ENCODE measurements at places on chromosomes 16 and 17.

GRCh38 chr16:967546-968295 lies 3.1 kb downstream of the LMF1 start:
- no peak for DNase-seq

- DNase-seq, result no peak
Measured at GRCh38 chr17:64617125-64617780, 44.9 kb downstream of the SMURF2 start.

DNA sequence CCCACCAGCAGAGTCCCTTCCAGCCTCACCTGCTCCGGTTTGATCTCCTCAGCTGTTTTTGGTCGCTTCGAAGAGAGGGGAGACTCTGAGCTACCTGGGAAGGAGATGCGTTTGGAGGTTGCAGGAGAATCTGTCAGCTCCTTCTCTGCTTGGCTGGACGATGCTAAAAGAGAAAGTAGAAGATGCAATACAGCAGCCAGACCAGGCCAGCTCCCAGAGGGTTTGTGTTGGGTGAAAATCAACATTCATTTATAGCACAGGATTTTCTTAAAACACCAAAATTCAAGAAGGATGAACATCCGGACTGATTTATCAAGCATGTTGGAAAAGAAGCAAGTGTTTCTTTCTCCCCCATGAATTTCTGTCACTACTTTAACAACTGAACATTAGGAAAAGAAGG lies 236.1 kb downstream of the ZFHX3 start:
- DNase-seq, result no peak

GRCh38 chr17:49645654-49646053 lies 32.2 kb downstream of the SPOP start:
- no peak for DNase-seq

DNA sequence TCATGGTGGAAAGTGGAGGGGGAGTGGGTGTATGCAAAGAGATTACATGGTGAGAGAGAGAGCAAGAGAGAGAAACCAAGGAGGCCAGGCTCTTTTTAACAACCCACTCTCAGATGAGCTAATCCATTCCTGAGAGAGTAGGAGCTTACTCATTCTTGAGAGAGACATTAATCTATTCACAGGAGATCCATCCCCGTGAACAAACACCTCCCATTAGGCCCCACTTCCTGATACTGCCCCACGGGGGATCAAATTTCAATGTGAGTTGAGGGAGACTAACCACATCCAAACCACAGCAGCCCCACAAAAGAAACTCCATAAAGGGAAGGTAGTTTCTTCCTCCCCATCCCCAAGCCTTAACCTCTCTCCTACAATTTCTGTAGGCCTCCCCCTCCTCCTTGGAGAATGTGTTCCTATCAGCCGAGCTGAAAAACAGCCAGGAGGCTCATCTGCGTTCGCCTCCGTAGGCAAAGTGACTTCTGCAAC lies 450.0 kb downstream of the NPIPA7 start:
- DNase-seq, result no peak

DNA sequence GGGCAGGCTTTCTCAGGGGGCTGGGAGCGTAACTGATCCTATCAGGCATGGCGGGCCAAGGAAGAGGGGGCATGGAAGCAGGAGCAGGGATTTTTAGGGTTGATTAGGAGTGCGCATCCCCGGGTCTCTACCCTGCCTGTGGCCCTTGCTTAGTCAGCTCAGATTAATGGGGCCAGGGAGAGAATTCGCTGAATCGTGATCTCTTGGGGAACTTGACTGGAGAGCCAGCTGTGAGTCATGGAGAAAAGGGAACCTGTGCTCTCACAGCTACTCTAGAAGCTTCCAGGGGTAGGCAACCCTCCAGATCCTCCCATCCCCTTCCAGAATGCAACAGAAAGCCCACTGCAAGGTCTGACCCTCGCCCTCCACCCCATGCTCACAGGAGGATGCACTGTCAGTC lies 3.6 kb downstream of the FOXN1 start:
- no peak for DNase-seq

GRCh38 chr17:10151667-10152496 lies 46.5 kb downstream of the GAS7 start:
- DNase-seq, result no peak

GRCh38 chr17:21495281-21495680 lies 119.1 kb downstream of the KCNJ12 start:
- DNase-seq, result no peak

- peak; percentile 83 for DNase-seq
Measured at GRCh38 chr16:83956336-83957289, 3.6 kb downstream of the OSGIN1 start.

- no peak for DNase-seq
Measured at GRCh38 chr16:2016407-2016922, 3.1 kb upstream of the NPW start.

DNA sequence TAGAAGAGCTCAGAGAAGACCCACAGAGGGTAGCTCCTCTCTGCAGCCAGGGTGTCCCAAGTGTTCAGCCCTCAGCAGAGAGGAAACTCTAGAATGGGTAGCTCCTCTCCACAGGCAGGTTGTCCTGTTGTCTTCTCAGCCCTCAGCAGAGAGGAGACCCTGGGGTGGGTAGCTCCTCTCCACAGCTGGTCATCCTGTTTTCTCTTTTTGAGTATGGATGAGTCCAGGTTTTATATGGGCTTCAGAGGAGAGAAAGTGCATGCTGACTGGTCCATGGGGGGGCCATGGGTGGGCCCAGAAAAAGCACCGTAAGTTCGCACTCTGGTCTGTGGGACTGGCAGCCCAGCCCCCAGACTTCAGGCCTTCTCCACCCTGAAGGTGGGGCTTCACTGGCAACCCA lies 48.4 kb downstream of the ESRP2 start:
- DNase-seq, result no peak

DNA sequence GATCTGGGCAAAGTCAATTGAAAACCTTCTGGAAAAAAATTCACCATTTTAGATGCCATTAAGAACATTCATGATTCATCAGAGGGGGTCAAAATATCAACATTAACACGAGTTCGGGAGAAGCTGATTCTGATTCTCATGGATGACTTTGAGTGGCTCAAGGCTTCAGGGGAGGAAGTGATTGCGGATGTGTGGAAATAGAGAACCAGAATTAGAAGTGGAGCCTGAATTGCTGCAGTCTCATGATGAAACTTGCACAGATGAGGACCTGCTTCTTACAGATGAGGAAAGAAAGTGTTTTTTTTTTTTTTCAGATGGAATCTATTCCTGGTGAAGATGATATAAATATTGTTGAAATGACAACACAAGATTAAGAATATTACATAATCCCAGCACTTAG lies 12.9 kb downstream of the ITGAX start:
- no peak for DNase-seq

DNA sequence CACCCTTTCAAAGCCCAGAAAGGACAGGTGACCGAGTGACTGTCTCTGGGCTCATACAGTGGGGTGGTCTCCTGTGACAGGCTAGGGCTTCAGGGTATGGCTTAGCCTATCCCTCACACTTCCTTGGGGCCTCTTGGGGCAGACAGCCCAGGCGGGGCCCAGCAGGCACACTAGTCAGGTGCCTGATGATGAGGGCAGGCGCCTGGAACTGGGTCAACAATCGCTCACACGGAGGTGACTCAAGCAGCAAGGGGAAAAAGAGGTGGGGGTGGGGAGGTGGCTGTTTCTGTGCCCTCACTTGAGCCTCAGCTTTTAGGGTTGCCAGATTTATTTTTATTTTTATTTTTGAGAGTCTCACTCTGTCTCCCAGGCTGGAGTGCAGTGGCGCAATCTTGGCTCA lies 6.4 kb upstream of the GRN start:
- no peak for DNase-seq

DNA sequence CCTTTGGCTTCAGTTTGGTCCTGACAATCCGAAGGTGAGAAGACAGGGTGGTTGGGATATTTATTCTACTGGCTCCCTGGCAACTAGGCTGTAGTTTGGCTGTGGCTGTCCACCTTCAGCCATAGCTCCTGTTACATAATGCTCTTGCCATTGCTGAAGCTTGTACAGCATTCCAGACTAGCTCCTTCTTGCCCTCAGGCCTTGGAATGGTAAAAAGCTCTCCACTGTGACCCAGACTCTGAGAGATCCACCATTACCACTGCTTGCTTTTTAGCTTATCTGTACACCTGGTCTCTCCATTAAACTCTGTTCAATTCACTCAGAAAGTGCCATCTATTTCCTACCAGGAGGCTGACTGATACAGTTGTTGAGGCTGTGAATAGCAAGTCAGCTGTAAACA lies 231.8 kb upstream of the MON1B start:
- no peak for DNase-seq

DNA sequence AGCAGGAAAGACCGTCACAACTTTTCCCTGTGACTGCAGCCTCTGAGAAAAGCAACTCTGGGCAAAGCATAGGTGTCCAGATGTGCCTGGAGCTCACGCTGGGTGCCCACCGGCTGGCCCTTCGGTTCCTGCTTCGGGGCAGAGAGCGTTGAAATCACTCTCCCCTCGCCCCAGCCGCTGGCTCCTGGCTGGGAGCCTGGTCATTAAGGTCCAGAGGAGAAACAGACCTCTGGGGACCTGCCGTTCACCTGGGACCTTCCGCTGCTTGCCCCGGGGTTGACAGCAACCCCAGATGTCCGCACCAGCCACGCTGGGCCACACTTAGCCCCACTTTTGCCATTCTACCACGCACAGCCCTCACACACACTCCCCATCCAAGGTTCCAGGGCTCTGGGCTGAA lies 13.1 kb downstream of the MRM3 start:
- no peak for DNase-seq

GRCh38 chr16:11395008-11395948 lies 50.0 kb downstream of the RMI2 start:
- no peak for DNase-seq

- no peak for DNase-seq
Measured at GRCh38 chr17:19718041-19718612, 1.7 kb upstream of the SLC47A2 start.

DNA sequence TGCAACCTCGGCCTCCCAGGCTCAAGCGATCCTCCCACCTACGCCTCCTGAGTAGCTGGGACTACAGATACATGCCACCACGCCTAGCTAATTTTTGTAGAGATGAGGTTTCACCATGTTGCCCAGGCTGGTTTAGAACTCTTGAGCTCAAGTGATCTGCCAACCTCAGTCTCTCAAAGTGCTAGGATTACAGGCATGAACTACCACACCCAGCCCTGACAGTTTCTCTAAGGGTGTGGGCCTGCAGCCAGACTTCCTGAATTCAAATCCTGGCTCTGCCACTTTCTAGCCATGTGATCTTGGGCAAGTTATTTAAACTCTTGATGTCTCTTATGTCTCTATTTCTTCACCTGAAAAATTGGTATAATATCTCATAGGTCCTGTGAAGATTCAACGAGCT lies 5.6 kb downstream of the CUEDC1 start:
- DNase-seq, result no peak

DNA sequence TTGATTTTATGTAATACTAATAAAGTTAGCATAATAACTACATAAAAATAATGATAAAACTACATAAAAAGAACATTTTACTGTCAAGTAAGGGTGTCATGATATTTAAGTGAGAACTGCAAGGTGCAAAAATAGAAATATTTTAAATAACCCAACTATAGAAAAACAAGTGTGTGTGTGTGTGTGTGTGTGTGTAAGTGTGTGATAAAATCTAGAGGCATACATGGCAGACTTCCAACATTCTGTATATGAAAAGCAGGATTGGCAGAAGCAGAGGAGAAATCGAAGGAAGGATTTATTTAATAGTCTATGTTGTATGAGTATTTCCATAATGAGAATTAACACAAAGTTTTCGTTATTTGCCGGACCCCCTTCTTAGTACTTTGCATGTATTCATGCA lies 334.1 kb downstream of the KCNJ2 start:
- DNase-seq, result no peak

- DNase-seq, result no peak
Measured at GRCh38 chr17:76239538-76240274, 587 bp downstream of the RNF157 start.

GRCh38 chr17:28226563-28227315 lies 92.3 kb upstream of the TMEM97 start:
- DNase-seq, result no peak

GRCh38 chr16:80899809-80900592 lies 95.6 kb upstream of the CDYL2 start:
- no peak for DNase-seq

- DNase-seq, result no peak
Measured at GRCh38 chr17:33494151-33494550, 201.1 kb upstream of the ASIC2 start.

DNA sequence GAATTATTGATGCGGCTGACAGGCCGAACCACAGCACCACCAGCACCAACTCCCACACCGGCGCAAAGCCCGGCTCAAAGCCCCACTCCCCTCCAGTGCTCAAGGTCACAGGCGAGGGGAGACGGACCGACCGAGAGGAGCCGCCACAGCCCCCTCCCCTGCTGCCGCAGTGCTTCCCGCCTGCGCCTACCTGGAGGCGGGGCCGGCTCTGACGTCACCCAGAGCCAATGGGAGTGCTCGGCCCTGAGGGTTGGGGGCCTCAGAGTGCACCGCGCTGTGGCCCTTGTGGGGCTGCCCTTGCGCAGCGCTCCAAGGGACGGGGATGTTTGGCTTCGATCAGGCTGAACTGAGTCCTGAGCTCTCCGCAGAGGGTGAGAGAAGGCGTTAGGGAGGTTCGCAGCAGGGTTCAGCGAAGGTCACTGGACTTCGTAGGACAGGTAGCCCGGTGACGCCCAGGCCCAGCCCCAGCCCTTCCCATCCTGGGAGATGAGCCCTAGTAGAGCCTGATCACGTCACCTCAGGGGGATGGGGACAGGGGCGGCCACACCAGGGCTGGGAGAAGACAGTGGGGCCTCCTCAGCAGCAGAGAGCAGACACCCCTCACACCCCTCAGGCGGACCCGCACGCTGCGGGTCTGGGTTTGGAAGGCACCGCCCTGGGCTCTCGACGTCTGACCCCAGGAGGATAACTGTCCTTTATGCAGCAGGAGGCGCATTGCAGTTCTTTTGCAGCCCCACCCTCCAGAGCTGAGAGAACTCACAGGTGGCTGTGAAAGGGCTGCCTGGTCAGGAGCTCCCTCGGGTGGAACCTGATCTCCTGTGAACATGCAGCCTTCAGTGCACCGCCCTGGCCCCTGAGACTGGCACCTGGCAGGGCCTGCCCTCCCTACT lies 1.5 kb downstream of the NDRG4 start:
- peak; percentile 26 for DNase-seq

- no peak for DNase-seq
Measured at GRCh38 chr16:2457267-2457666, 2.6 kb upstream of the TEDC2 start.

GRCh38 chr17:50630524-50631194 lies 4.0 kb upstream of the ABCC3 start:
- DNase-seq, result peak; percentile 55

DNA sequence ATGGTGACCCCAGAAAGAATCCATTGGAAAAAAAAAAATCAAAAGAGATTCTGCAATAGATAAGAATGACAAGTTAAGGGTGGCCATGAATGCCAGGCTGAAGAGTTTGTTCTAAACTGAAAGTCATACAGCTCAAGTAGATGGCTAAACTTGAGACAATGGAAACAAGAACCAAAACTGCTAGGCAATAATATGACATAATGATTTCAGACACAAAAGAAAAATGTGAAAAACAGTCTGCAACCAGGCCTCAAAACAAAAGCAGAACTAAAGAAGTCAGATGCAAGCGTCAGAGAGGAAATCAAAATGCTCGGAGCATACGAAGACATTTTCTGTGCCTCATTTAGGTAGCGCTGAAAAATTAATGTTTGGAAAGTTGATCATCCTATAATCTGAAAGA lies 54.4 kb upstream of the YPEL2 start:
- DNase-seq, result peak; percentile 1
